ENCODE measurements at places on chromosomes 4 and X.

DNA sequence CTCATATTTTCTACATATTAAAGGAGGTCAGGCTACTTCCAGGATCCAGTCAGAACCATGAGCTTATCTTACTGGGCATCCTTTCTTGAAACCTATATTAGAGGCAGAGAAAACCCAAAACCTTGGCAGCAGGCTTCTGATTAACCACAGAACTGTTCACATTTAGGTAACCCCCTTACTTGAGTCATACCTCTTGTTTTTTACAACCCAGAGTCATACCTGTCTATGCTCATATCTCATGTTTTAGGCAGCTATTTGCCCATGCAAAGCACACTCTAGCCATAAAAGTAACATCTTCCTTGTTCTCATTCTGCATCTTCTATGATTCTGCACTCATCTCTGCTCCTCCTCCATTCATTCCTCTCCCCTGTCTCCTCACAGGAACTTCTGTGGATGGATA, 138.0 kb upstream of the SMIM31 start:
- DNase-seq: no peak

DNA sequence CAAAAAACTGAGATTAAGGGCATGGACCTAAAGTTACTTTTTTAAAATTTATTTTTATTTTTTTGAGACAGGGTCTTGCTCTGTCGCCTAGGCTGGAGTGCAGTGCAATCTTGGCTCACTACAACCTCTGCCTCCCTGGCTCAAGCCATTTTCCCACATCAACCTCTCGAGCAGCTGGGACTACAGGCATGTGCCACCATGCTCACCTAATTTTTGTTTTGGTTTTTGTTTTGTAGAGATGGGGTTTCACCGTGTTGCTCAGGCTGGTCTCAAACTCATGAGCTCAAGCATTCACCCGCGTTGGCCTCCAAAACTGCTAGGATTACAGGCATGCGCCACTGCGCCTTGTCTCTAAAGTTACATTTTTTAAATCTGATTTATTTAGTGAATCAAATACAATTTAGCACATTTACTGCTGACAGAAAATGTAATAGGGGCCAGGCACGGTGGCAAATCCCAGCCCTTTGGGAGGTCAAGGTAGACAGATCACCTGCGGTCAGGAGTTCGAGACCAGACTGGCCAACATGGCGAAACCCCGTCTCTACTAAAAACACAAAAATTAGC, 38.3 kb downstream of the GUCY1A1 start:
- DNase-seq: no peak

DNA sequence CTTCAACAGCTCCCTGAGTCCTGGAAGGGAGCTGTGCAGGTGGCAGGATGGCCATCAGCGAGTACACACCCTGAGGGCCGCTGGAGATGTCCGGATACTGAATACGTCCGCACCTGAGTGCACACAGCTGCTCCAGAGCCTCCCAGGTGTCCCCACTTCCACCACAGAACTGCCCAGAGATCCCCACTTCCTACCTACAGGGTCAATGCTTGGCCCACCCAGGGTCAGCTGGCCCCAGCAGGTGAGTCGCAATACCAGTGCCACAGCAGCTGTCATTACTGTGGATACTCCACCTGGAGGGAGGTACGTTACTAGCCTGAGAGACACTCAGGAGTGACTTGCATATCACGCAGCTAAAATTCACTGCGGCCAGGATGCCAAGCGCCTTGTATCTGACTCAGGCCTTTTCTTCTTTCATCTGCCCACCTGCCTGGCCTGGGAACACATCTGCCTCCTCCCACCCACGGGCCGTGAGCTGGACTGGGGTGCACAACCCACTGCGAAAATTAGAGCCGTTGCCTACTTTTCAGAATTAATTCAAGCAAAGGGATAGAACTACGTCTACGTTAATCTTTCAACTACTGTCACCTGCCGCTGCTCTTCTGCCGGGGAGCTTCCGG, 9.4 kb downstream of the C4orf50 start:
- DNase-seq: no peak

DNA sequence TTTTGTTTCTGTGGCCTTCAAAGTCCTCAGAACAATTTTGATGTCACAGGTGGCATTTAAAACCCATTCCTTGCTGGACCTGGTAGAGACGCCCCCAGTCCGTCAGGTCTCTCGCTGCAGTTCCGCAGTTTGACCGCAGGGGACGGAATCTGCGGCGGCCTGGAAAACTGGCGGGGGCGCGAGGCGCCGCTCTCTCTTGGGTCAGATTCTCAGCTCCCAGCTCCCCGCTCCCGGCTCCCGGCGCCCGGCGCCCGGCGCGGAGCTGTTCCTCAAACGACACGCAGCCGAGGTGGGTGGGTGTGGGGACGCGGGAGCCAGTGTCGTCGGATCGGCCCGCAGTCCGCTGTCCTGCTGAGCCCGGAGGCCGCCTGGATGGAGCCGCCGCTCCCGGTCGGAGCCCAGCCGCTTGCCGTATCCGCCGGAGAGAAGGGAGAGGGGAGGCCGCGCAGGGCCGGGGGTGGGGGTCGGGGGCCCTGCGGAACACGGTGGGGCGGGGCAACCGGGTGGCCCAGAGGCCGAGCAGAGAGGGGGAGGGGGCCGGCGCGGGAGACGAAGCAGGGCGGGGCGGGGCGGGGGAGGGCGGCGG, at the start of gene OCRL:
TSS of gene OCRL (plus strand) at position 192 of the 586 bp plus-strand sequence. CDS start at position 373, 181 bp downstream.
- DNase-seq: peak; percentile 5

- DNase-seq: no peak
These were observed 9.7 kb upstream of the TMEM165 start for GRCh38 chr4:55386073-55386472.

DNA sequence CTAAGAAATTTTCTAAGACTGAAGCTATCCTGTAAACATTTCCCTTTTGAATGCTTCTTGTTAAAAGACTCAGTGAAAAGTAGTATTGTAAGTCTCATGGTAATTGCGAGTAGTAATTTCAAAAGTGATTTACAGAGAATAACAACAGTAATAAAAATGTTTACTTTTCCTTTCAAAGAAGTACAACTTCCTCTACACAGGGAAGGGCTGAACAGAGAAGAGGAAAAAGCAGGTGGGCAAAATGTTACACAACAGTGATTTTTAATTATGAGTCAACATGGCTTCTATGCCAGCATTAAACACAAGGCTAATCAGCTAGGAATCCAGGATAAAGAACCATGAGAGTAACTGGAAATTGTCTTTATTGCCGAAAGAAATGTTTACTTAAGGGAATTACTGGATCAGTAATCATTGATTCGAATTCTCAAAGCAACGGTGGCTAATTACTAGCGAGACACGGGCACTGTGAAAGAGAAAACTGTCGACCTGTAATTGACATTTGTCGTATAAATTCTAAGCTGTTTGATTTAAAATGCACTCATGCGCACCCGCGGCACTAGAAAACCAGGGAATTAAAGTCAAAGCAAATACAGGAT, 15.4 kb downstream of the UTP3 start:
- no peak for DNase-seq

DNA sequence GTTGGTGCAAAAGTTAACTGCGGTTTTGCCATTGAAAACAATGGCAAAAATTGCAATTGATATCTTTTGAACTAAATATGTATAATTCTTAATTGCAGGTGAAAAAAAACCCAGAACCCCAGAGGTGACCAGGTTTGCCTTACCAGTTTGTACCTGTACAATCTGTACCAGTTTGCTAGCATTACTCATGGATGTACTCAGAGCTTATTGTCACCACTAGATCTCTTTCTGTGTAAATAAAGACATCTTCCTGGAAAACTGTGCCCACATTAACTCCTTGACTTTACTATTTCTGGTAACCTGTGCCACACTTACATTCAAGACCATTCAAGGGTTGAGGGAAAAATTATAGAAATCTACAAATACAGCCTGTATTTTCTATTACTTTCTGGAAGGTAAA, 139.7 kb downstream of the ELOVL6 start:
- no peak for DNase-seq

- DNase-seq: no peak
These were observed 118.6 kb upstream of the TAPT1 start for GRCh38 chr4:16344853-16345252.

- no peak for DNase-seq
These were observed 17.8 kb downstream of the ZNF185 start for GRCh38 chrX:152915541-152916241.

DNA sequence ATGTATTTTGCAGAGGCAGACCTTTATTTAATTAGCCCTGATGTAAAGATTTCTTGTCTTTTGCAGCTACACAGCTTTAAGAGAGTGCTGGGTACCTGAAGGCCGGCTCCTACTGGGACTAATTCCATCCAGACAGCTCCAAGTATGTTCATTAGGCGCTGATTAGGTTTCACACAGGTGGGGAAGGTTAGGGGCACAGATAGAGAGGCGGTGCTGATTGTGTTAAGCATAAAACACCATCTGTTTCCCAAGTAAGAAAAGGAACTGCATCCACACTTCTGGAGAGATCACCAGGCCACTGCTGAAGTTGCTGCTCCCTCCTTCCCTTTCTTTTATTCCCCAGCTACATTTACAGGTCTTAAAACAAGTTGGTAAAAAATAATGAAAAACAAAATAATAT, 349.5 kb downstream of the ZIC3 start:
- DNase-seq: no peak

DNA sequence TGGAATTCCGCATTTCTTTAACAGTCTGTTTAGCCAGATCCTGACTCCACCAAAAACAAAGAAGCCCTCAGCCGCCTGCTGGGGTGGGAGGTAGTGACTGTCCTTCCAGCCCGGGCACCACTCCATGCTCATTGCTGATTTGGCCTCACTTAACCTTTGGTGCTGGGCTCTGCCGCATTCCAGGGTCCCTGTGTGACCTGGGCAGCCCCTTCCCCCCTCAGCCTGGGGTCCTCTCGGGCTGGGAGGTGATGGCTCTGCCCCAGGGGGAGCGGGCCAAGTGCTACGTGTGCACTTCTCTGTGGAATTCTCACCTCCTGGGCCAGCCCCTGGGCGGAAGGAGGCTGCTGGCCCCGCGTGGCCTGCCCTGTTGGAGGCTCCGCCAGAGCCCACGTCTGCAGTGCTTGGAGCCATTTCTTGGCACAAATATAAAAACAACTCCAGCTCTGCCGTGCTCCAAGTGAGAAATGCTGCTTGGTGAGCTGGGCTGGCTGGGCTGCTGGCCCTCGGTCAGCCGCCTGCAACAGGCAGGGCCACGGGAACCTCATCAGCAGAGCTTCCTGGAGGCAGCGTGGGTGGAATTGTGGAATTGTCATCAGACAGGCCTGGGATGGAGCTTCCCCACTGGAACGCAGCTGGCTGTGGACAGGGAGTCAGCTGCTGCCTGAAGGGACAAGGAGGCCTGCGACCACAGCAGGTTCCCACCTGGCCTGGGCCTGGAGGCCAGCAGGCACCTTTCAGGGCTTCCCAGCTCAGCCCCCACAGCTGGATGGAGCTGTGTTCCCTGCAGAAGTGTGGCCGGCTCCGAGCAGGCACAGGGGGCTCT, 66.0 kb downstream of the TRMT44 start:
- DNase-seq: no peak

GRCh38 chr4:112418092-112418491, 97.9 kb downstream of the NEUROG2 start:
- DNase-seq: no peak

GRCh38 chr4:119286377-119287002, 35.4 kb downstream of the FABP2 start:
- DNase-seq: no peak

GRCh38 chrX:32293962-32294700, 917.2 kb downstream of the DMD start:
- DNase-seq: no peak

- DNase-seq: no peak
These were observed 1.6 kb upstream of the PDGFRA start for GRCh38 chr4:54227256-54228055.

DNA sequence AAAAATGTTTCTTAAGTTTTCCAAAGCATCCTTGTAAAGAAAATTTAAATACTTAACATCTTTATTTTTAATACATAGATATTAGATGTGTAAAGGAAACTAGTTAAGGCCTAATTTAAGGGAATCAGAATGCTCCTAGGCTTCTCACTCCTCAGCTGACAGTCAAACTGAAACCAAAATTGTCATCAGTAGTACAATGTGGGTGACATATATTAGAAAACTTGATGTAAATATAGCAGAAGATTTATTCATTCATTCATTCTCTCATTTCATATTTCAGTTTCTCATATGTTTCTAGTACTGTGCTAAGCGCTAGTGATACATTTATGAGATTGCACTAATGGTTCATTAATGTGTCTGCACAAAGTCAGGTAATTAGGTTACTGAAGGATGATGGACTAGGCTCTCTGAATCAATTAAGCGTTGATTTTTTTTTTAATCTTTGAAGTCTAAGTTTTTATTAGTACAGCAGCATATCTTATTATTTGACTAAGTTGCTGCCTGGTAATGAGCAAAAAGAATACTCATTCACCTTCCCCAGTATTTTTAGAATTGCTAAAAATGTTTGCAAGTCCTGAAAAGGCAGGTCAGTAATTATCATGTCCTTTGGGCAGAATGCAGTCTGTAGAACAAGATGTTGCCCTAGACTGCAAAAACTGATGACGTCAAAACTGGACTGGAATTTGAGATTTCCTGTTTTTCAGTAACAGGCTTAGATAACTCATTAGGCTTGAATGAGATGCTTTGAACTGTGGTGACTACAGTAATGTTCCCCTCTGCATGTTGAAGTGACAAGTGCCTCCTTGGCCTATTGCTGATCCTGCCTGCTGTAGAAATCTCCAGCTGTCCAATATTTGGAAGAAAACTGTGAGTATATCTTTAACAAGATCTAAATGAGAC, 128.7 kb downstream of the ARHGAP24 start:
- DNase-seq: no peak

GRCh38 chr4:162485486-162485885, 321.7 kb upstream of the FSTL5 start:
- DNase-seq: no peak

- DNase-seq: no peak
These were observed 59.0 kb upstream of the C1QTNF7 start for GRCh38 chr4:15368856-15369255.

- no peak for DNase-seq
These were observed 19.1 kb upstream of the PHF8 start for GRCh38 chrX:54063361-54063760.

- no peak for DNase-seq
These were observed 80.8 kb upstream of the RPS6KA3 start for GRCh38 chrX:20347481-20347880.

DNA sequence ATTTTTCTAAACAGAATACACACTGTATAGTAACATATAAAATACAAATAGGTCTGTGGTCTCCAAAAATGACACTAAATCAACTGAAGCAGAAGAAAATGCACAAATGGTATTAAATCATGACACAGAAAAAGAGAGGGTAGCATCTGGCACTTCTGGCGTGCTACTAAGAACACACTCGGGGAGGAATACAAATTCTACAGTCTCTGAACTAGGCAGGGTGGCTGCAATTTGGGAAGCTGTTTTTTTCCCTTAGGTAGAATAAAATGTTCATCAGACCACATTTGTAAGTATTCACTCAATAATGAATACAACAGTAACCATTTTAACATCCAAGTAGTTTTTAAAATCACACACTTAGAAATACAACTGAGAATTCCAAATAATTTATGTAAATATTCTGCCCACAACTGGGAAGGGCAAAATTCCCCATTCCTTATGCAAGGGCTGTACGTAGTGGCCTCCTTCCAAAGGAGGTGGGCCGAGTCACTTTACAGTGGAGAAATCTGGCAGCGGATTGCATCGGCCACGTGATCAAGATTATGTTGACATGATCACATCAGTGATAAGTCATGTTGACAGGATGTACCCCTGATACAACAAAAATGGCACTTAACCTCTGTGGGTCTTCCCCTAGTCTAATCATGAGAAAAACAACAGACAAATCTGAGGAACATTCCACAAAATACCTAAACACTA, 101.1 kb downstream of the TSPAN5 start:
- DNase-seq: no peak

Measured in stimulated activated CD8-positive, alpha-beta memory T cell treated with anti-CD3 and anti-CD28 coated beads, Interleukin-7, amount 100 ng/mL, for 1 hour (primary cell).